ENCODE measurements at places on chromosomes 12 and 14.
A peak's percentile ranks its signal among the peaks of the same experiment; 100 is the strongest.

- no peak overlapping the region for H3K4me3 ChIP-seq
- no peaks in the 10 kb centered on the region for H3K36me3 ChIP-seq
- H3K27ac ChIP-seq = no peak overlapping the region
- no peaks in the 10 kb centered on the region for H3K27me3 ChIP-seq
- no peak for DNase-seq
Observed at GRCh38 chr12:5076761-5077160, 33.1 kb downstream of the KCNA5 start.

DNA sequence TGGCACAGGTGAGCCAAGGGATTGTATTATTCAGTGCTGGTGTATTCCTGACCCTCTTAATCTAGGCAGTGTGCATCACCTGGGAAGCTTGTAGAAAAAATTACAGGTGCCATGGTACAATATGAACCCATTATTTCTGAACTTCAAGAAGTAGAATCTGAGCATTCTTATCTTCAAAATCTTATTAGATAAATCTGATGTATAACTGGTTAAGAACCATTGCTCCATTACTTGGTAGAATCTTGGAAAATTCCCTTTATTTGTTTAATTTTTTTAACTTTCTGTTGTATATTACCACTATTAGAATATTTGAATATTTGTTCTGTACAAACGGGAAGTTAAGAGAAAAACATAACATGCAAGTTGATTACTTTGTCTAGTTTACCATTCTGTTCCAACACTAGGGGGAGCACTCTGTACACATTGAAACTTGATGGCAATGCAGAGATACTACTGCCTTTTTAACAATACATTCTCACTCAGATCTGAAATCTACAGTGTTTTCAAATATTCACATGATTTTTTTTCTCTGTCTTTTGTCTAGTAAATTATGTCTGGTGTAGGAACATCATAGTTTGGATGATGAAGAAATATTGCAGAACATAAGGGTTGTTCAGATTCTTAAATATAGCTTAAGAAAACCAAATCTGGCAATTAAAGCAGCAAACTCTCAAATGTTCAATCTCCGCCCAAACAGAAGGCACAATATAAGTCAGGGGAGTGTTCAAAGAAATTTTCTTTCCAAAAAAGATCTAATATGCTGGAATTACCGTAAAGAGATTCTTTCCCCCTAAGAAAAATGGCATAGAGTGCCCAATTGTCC, 196.6 kb downstream of the PCNX1 start:
- no peak overlapping the region for H3K27ac ChIP-seq
- peak; percentile 16 for DNase-seq
- H3K27me3 ChIP-seq = no peaks in the 10 kb centered on the region

DNA sequence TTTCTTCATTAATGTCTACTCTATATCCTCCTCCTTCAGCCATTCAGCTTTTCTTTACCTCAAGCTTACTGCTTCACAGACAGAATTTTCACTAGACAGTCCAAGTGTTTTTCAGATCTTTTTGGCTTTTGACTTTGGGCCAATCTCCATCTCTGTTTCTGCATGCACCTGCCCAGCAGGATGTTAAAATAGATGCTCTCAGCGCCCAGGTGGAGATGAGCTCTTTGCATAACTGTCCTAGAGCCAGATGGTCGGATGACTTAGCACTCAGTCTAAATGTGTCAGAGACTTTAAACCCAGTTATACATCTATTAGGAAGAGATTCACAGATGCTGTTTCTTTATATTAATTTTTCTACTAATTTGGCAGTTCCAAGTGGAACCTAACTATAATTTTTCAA, 80.3 kb upstream of the SSTR1 start:
- H3K4me1 ChIP-seq = no peaks in the 10 kb centered on the region
- H3K4me3 ChIP-seq = no peak overlapping the region
- DNase-seq = no peak
- no peaks in the 10 kb centered on the region for H3K36me3 ChIP-seq

DNA sequence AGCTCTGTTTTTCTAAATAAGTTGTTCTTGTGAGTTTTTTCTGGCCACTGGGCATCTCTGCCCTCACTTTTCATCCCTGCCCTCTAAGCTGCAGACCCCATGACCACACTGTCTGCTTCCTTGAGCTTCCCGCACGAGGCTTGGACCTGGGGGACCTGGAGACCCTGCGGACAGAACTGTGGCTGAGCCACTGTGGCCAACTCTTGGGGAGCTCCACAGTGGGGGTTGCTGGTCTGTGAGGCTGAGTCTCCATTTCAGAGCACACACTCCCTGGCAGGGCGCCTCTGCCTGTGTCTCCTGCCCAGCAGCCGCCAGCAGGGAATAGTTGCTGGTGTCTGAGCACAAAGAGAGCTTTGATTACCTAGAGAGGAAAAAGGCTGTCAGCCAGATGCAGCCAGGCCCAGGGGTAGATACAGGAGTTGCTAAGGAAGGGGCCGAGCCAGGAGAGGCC, 13.1 kb upstream of the RIN3 start:
- no peak overlapping the region for H3K4me3 ChIP-seq
- no peaks in the 10 kb centered on the region for H3K36me3 ChIP-seq
- no peak for DNase-seq

GRCh38 chr14:22780105-22780679, 13.7 kb downstream of the OXA1L start:
- H3K36me3 ChIP-seq = peaks cover 2% of the 10 kb centered on the region
- no peaks in the 10 kb centered on the region for H3K27me3 ChIP-seq
- H3K27ac ChIP-seq = peak overlapping the region; percentile 23

- H3K4me1 ChIP-seq = peaks cover 3% of the 10 kb centered on the region
- no peak overlapping the region for H3K4me3 ChIP-seq
- H3K27me3 ChIP-seq = no peaks in the 10 kb centered on the region
- H3K27ac ChIP-seq = no peak overlapping the region
Observed at GRCh38 chr14:27427796-27428195, 830.0 kb upstream of the NOVA1 start.

DNA sequence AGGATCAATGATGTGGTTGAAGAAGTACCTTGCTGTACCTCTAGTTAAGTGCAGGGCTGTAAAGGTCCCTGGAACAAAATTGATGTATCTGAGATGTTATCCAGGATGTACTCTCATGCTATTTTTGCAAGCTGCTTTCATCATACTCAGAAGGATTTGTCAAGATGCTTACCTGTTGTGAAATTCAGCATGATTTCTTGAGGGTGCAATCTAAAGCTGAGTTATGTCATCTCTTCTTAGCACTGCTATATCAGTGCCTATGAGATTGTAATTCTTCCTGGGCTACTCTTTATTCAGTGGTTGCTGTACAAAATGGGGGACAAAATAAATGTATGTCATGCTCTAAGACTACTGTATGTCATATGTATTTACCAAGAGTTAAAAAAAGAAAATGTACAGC, 340.7 kb upstream of the LMO3 start:
- peak; percentile 4 for DNase-seq
- H3K27me3 ChIP-seq = no peaks in the 10 kb centered on the region
- no peak overlapping the region for H3K27ac ChIP-seq
- H3K4me1 ChIP-seq = no peaks in the 10 kb centered on the region

DNA sequence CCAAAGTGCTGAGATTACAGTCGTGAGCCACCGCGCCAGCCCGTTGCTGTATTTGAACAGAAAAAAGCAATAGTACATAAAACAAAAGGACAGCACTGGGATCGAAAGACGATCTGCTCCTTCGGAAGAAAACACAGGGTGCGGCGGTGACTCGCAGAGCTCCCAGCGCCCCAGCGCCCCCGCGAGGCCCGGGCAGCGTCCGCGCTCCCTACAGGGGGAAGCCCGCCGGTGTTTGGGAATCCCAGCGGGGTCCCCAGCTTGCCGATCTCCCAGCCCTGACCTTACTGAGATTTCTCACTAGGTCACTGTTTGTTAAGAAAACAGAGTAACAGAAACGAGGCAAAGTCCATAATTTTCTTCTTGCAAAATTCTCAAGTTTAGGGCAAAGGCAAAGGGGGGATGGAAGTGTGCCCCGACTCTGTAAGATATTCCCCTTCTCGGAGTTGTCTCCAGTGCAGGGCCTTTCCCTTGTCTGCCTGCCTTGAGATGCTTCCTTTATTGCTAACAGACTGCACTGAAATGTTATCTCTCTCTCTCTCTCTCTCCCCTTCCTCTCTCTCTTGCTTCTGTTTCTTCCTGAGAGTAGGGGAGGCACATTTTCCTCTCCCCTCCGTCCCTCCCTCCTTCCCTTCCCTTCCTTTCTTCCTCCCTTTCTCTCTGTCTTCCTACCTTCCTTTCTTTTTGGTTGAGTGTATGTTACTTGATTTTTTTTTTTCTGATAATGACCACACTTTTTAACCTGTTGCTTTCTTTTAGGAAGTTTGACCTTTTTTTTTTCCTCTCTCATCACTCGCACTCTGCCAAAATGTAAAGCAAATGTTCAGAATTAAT, 91.9 kb downstream of the TMEM30B start:
- H3K4me3 ChIP-seq = no peak overlapping the region
- H3K36me3 ChIP-seq = no peaks in the 10 kb centered on the region
- H3K27ac ChIP-seq = no peak overlapping the region
- peak; percentile 16 for DNase-seq
- no peaks in the 10 kb centered on the region for H3K27me3 ChIP-seq
- H3K4me1 ChIP-seq = no peaks in the 10 kb centered on the region

GRCh38 chr14:105502446-105503295, 11.6 kb downstream of the TEDC1 start:
- no peaks in the 10 kb centered on the region for H3K4me1 ChIP-seq
- DNase-seq = no peak
- no peaks in the 10 kb centered on the region for H3K27me3 ChIP-seq
- no peak overlapping the region for H3K27ac ChIP-seq
- H3K4me3 ChIP-seq = no peak overlapping the region
- H3K36me3 ChIP-seq = no peaks in the 10 kb centered on the region

DNA sequence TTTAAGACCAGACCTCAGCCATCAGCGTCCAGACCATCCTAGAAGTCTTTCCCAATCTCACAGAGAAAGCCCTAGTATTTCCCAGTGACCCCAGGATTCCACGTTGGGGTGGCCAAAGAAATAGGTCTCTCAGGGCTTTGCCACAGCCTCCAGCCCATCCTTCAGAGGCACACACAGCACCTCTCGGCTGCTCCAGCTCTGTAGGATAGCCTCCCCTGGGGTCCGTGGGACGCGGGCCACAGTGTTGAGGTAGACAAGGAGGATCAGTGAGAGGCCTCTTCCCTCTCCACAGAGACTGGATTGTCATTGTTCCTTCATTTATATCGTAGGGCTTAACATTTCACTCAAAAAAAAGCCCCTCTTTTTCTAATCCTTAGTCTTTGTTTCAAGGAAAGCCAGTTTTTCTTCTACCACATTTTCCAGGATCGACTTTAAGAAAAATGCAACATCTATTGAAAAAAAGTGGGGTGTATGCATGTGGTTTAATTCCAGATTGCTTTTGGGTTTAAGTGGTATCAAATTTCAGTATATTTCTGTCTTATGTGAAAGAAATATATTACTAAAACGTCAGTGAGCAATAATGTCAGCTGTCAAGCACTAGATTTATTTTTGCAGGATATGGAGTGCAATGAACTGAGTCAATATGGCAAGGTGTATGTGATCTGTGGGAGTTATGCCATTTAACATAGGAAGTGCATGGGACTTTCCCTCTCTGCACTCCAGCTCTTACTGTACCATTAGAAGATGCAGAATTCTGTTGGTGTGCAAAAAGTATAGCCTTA, 187.5 kb downstream of the MSRB3 start:
- no peaks in the 10 kb centered on the region for H3K27me3 ChIP-seq
- H3K4me3 ChIP-seq = no peak overlapping the region
- H3K36me3 ChIP-seq = no peaks in the 10 kb centered on the region
- H3K4me1 ChIP-seq = no peaks in the 10 kb centered on the region

GRCh38 chr12:30358671-30359070, 337.0 kb downstream of the IPO8 start:
- no peak for DNase-seq
- no peak overlapping the region for H3K4me3 ChIP-seq

DNA sequence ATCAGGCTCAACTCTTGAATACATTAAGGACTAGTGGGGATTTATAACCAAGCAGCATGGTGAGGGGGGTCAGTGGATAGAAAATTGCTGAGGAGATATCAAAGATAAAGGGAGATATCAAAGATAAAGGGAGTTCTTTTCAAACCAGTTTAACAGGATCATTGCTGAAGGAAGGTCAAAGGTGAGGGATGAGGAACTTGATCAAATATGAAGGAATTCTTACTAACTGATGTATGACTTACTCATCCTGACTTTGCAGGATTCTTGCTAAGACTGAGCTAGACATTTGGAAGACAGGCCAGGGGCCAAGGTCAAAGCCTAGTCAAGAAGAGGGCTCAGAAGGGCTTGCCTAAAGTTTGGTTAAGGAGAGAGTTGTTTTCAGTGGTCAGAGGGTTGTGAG, 4.8 kb downstream of the ABHD4 start:
- no peak overlapping the region for H3K27ac ChIP-seq
- no peaks in the 10 kb centered on the region for H3K27me3 ChIP-seq
- no peak for DNase-seq
- H3K36me3 ChIP-seq = peaks cover 44% of the 10 kb centered on the region
- H3K4me1 ChIP-seq = peaks cover 3% of the 10 kb centered on the region
- no peak overlapping the region for H3K4me3 ChIP-seq

GRCh38 chr14:105336477-105337287, 22.1 kb downstream of the PACS2 start:
- no peaks in the 10 kb centered on the region for H3K36me3 ChIP-seq
- H3K4me3 ChIP-seq = no peak overlapping the region
- H3K27me3 ChIP-seq = no peaks in the 10 kb centered on the region
- no peak overlapping the region for H3K27ac ChIP-seq
- DNase-seq = no peak
- H3K4me1 ChIP-seq = peaks cover 9% of the 10 kb centered on the region

- H3K4me3 ChIP-seq = no peak overlapping the region
- DNase-seq = no peak
- no peaks in the 10 kb centered on the region for H3K36me3 ChIP-seq
- no peak overlapping the region for H3K27ac ChIP-seq
- H3K27me3 ChIP-seq = no peaks in the 10 kb centered on the region
Observed at GRCh38 chr14:25010471-25010870, 39.5 kb downstream of the STXBP6 start.

- H3K4me1 ChIP-seq = no peaks in the 10 kb centered on the region
- no peak overlapping the region for H3K4me3 ChIP-seq
- no peak overlapping the region for H3K27ac ChIP-seq
- H3K27me3 ChIP-seq = no peaks in the 10 kb centered on the region
Observed at GRCh38 chr12:69885658-69886057, 60.6 kb downstream of the MYRFL start.

GRCh38 chr12:83841620-83842019, 1071.0 kb downstream of the SLC6A15 start:
- H3K27ac ChIP-seq = no peak overlapping the region
- no peaks in the 10 kb centered on the region for H3K4me1 ChIP-seq

- H3K4me1 ChIP-seq = no peaks in the 10 kb centered on the region
- H3K4me3 ChIP-seq = no peak overlapping the region
- no peaks in the 10 kb centered on the region for H3K36me3 ChIP-seq
Observed at GRCh38 chr12:4193821-4194220, 79.7 kb upstream of the CCND2 start.

GRCh38 chr14:54146601-54147000, 190.0 kb upstream of the BMP4 start:
- no peak overlapping the region for H3K4me3 ChIP-seq
- H3K4me1 ChIP-seq = no peaks in the 10 kb centered on the region
- H3K27ac ChIP-seq = no peak overlapping the region
- H3K36me3 ChIP-seq = no peaks in the 10 kb centered on the region
- DNase-seq = no peak

GRCh38 chr12:93043192-93043876, 114.2 kb upstream of the EEA1 start:
- no peaks in the 10 kb centered on the region for H3K4me1 ChIP-seq
- H3K4me3 ChIP-seq = no peak overlapping the region
- H3K27ac ChIP-seq = no peak overlapping the region

All from trophoblast cell (in vitro differentiated cells and primary cell).